Hair follicular keratinocyte (primary cell): ENCODE measurements at places on chromosomes 4 and X. TPM values are rescaled to one million over a fixed set of nuclear protein-coding genes. Genes with fewer than 3 reads are reported as not detected.

The TMEM185A gene
- total RNA-seq: 8.1 and 8.5 TPM in 2 replicates

The MAGEA10 gene
- not detected in 2 replicates for total RNA-seq

The GYPE gene
- not detected in 2 replicates for total RNA-seq

The CD38 gene
- not detected in 2 replicates for total RNA-seq

The SOD3 gene
- not detected in 2 replicates for total RNA-seq

The ARHGAP6 gene
- total RNA-seq: 0.08 and 0.15 TPM in 2 replicates

The LONRF3 gene
- not detected in 2 replicates for total RNA-seq

The DCAF12L2 gene
- total RNA-seq: not detected in 2 replicates
